ENCODE measurements at places on chromosomes 6 and 20.
A peak's percentile ranks its signal among the peaks of the same experiment; 100 is the strongest.

DNA sequence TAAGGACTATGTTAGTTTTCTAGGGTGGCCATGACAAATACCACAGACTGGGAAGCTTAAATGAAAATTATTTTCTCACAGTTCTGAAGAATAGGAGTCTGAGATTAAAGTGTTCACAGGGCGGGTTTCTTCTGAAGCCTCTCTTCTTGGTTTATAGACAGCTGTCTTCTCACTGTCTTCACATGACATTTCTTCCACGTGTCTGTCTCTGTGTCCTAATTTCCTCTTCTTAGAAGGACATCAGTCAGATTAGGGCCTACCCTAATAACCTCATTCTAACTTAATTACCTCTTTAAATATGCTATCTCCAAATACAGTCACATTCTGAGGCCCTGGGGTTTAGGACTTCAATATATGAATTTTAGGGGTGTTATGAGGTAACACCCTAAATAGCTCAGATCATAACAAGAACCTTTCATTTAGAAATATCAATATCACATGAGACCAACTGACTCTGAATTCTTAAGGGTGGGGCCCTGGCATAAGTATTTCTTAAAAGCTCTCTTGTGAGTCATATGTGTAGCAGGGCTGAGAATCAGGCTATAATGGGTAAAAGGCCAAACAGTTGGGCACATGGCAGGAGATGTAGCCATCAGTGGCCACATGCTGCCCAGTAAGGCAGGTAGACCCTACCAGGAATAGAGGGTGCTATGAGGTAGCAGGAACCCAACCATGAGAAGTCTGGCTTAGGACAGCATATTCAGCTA, 62.0 kb upstream of the TENT5A start:
- DNase-seq = peak; percentile 85

GRCh38 chr6:155248008-155249001, 15.5 kb upstream of the CLDN20 start:
- peak; percentile 34 for DNase-seq

DNA sequence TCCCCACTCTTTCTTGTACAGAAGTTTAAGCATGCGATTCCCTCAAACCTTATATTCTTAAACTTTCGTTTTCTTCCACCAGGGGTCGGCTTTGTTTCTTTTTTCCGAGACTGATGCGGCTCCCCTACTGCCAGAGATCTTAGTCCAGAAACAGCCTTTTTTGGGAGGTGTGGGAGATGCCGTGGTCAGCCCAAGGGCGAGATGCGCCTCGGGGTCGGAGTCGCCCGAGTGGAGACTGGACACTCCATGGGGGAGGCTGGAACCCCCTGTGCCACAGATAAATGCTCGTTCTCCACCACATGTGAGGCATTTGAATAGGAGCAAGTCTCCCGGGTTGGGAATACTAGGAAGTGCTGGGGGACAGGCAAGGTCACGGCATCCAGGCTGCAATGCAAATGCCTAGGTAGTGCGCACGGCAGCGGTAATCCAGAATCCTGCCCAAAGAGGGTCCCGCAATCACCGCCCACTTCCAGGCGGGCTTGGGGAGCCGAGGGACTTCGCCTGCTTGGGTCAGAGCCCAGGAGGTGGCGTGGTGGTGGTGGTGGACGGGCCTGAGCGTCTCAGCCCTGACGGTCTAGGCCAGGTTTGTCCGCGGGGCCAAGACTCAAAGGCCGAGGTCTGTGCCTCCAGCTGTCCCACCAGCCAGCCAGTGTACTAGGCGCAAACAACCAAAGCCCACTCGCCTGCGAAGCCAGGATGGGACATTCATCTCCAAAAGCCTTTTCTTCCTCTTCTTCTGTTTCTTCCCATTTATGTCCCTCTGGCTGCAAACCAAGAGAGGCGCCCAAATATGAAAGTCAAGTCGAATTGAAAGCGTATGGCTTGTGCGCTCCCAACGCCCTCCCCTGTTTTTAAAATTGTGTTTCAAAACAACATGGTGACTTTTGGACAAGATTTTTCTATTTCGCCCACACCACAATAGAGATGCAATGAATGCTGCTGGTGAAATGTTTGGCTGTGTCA, 39.3 kb upstream of the OSTM1 start:
- DNase-seq = peak; percentile 46

DNA sequence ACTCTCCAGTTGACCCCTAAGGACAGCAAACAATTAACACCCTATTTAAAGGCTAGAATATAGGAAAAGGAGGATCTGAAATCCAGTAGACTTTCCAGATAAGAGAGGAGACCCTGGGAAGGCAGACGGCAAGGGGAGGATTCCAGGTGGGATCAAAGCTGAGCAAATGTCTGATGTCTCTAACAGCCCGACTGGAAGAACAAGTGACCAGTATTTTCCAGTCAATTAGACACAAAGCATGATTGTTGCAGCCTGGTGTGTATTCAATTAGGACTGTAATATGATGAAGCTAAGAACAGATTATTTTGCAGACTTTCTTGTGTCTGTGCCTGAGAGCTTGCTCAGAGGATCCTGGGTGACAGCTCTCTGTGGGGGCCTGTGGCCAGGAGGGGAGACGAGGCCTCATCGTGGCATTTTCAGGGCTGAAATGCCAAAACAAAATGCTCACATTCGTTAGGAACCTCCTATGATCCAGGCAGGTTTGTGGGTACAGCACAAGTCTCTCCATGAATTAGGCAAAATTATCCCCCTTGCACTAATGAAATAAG, 471.8 kb upstream of the AGPAT4 start:
- DNase-seq = no peak

GRCh38 chr6:156191895-156192294, 585.3 kb upstream of the ARID1B start:
- DNase-seq = no peak

- DNase-seq = no peak
Measured at GRCh38 chr6:27758491-27758890, 153.7 kb downstream of the OR2B2 start.

- peak; percentile 51 for DNase-seq
Measured at GRCh38 chr20:38286586-38287531, 17.1 kb upstream of the BPI start.

- no peak for DNase-seq
Measured at GRCh38 chr6:131652472-131652871, 15.4 kb downstream of the ENPP3 start.

- DNase-seq = no peak
Measured at GRCh38 chr6:75495011-75495410, 1.4 kb upstream of the FILIP1 start.

GRCh38 chr6:133245007-133245406, 3.9 kb downstream of the EYA4 start:
- DNase-seq = no peak

DNA sequence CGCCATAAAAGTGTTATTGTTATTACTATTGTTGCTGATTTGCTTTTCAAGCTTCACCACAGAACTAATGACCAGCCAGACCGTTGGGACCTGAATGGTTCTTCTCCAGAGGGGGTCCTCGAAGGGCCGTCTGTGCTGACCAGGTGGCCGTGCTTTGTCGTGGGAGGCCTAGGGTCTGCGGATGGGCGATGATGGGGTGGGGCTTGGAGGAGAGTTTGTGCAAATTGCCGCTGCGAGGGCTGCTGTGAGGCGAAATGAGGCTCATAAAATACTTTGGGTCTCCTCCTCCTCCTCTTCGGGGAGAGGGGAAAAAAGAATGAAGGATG, 6.0 kb upstream of the ZBTB22 start:
- DNase-seq = no peak

- no peak for DNase-seq
Measured at GRCh38 chr20:9495701-9496100, 18.7 kb upstream of the LAMP5 start.

GRCh38 chr6:158856261-158856660, 37.1 kb upstream of the EZR start:
- DNase-seq = no peak

DNA sequence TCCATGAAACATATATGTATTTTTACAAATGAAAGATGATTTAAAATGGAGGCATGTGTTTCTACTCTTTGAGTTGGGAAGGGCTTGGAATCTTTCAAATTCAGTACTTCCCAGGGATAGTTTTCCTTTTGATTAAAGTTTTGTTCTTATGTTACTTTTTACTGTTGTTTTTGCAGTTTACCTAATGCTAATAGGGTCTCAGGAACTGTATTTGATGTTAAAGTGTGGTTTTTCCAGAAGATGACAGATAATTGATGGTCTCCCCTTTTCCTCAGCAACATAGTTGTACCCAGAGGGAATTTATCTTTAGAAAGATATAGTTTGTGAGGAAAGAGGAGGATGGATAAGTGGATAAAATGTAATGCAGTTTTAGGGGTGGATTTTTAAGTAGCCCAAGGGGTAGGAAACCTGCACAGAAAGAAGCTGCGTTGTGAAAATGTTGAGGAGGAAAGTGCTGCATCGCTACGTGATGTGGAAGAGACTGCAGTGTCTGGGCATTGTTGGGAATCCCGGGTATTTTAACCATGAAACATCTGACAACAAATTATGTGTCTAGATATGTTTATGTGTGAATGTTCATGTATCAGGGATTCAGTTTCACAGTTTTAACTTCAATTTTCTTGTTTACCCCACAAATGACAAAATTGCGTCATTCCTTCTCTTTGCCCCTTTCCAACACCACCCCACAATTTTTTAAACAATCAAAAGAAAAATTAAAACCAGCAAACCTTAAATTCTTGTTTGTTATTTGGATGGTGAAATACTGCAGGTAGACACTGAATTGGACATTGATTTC, 42.3 kb downstream of the GNAS start:
- DNase-seq = no peak

GRCh38 chr6:39189915-39190544, 39.2 kb downstream of the KCNK5 start:
- DNase-seq = peak; percentile 51

GRCh38 chr6:156954816-156955215, 177.6 kb downstream of the ARID1B start:
- no peak for DNase-seq

- DNase-seq = no peak
Measured at GRCh38 chr6:29671026-29671425, 9.9 kb downstream of the ZFP57 start.

DNA sequence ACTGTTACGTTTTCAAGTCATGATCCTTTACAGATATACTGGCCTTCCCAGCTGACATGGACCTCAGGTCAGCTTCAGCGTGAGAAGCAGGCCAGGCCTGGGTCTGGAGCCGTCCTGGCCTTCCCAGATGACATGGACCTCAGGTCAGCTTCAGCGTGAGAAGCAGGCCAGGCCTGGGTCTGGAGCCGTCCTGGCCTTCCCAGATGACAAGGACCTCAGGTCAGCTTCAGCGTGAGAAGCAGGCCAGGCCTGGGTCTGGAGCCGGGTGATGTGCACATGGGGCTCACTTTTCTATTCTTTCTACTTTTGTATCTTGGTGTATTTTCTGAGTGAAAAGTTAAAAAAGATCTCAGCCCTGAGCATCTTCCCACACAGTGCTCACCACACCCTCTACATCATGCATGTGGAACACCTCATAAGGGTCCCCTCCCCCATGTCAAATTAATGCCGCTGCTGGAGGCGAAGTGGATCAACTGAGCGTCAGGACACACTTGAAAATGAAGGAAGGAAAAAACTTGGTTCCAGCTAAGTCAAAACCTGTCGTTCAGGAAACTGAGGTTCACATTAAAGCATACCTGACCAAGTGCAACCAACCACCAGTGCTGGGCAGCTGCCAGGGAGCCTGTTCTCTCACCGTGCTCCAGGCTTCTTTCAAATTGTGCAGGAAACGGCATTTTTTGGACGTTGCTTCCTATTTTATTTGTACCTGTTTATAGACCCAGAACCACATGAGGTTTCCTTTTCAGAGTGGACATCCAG, 32.2 kb downstream of the KIF25 start:
- DNase-seq = no peak

GRCh38 chr6:150987371-150987828, 121.9 kb downstream of the MTHFD1L start:
- DNase-seq = no peak

DNA sequence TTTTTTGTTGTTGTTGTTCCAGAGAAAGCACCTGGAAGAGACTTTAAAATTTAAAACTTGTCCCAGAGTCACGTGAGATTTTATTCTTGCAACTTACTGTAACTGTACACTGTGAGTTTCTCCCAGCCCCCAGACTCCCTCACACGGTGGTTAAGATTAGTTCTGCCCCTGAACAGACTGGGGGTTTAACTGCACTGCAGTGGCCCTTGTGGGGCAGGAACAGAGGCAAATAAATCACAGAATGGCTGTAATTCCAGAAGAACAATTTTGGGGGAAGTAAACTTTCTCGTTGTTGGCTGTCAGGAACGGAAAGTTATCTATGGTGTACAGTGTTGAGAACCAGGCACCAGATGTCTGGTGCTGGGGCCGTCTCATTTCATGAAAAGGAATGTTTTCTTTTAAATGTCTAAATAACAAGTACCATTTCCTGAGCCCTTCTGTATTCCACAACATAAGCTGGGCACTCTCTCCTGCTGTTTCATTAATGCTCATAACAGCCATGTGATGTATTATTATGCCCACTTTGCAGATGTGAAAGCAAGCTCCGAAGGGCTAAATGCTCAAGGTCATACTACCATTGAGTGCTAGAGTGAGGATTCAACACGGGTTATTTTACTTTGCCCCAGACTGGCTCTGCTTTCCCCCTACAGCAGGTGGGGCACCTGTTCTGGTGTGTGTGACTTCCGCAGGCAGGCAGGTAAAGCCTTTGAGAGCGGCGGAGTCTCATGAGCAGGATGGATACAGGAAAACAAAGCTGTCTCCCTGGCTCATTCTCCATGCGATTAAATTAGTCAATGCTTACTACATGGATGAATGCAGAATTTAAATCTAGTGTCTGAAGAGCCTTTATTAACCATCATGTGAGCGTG, 30.5 kb downstream of the CNKSR3 start:
- no peak for DNase-seq

GRCh38 chr6:13332349-13332706, 4.0 kb upstream of the TBC1D7 start:
- no peak for DNase-seq
